Colonic mucosa (tissue), 4 donors: ENCODE measurements at places on chromosomes 6 and 20. TPM values are rescaled to one million over a fixed set of nuclear protein-coding genes. Genes with fewer than 3 reads are reported as not detected.

DNA sequence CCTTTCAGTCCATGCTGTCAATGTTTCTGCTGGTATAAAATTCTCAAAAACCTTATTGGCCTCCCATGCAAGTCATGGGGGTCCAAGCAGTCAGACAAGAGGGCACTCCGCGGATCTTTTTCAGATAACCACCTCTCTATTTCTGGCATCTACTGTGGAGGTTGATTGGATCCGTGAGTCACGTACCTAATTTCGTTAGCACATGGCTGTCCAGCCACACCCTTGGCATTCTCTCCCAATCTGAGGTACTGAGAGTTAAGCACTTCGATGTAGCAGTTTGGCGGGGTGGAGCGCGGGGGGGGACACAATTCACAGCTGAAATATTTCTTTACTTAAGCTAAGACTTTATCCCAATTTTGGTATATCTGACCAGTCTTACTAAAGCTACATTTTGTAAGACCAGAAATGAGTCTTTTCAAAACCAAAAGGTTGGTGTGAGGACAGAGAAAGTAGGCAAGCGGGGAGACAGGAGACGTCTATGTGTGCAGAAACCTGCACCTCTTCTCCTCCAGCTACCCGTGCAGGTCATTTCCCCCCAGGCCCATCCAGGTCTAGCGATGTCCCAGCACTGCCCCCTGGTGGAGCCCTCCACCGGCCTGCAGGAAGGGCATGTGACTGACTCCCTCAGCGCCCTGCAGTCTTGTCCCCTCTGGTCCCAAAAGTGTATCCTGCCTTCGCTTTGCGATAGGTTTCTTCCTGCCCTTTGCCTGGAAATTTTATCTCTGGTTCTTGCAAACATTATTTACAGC lies 113.1 kb downstream of the ADAT2 start:
- no peak overlapping the region for H3K27ac ChIP-seq
- no peaks in the 10 kb centered on the region for H3K36me3 ChIP-seq
- no peaks in the 10 kb centered on the region for H3K27me3 ChIP-seq
- no peaks in the 10 kb centered on the region for H3K4me1 ChIP-seq

GRCh38 chr20:51385646-51386530 lies 156.6 kb downstream of the NFATC2 start:
- H3K4me3 ChIP-seq = no peak overlapping the region
- no peaks in the 10 kb centered on the region for H3K4me1 ChIP-seq
- H3K27me3 ChIP-seq = no peaks in the 10 kb centered on the region
- no peak overlapping the region for H3K27ac ChIP-seq

CRISP3 gene
- not detected for total RNA-seq

TPX2 gene
- 21.8 TPM for total RNA-seq

SUPT3H gene
- total RNA-seq = 3.4 TPM

GRCh38 chr6:136666041-136666440 lies 115.8 kb upstream of the MAP7 start:
- no peaks in the 10 kb centered on the region for H3K36me3 ChIP-seq
- no peaks in the 10 kb centered on the region for H3K4me1 ChIP-seq
- DNase-seq = no peak
- no peak overlapping the region for H3K27ac ChIP-seq
- no peak overlapping the region for H3K4me3 ChIP-seq
- no peaks in the 10 kb centered on the region for H3K27me3 ChIP-seq

DNA sequence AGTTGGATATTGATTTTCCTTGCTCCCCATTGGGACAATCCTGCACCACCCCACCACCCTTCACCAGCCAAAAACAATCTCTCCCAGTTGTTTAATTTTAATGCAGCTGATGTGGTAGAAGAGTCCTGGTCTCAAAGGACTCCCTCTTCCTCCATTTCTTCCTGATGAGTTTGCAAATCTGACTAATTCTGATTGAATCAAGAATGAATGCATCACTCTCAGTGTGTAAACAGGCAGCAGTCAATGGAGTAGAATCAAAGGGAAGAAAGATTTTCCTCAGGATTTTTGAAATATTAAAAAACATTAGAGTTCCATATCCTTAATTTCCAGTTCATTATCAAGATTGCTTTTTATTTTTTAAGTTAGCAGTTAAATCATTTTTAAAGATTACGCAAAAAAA lies 54.0 kb downstream of the PLG start:
- H3K27me3 ChIP-seq = no peaks in the 10 kb centered on the region
- H3K4me1 ChIP-seq = no peaks in the 10 kb centered on the region
- H3K36me3 ChIP-seq = no peaks in the 10 kb centered on the region
- H3K27ac ChIP-seq = no peak overlapping the region
- no peak for DNase-seq
- H3K4me3 ChIP-seq = no peak overlapping the region

DNA sequence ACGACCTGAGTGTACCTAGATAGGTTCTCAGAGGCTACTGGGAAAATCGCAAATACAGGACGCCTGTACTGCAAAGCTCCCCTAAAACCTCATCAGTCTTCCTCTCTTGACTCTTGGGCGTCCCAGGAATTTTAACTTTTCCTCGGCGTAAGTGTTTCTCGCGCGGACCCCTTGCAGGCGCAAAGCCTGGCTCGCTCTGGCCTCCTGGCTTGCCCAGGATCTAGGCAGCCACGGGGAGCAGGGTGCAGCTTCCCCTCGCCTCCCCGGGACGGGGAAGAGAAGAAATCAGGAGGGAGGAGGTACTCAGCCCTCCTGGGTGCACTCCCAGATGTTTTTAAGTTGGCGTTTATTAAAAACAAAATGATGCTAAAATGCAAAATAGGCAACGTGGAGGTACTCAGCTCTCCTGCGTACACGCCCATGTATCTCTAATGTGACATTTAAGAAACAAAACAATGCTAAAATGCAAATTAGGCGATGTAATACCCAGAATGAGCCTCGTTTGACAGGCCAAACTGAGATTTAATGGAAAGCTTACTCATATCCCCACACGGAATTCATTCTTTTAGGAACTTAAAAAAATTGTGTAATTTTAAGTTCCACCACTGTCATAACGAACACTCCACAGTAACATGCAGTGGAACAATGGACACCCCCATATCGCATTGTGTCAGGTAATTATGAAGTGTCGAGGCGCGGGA lies 1.6 kb upstream of the SOBP start:
- H3K4me3 ChIP-seq = peak overlapping the region; percentile 59
- no peak for DNase-seq
- no peak overlapping the region for H3K27ac ChIP-seq
- H3K27me3 ChIP-seq = peaks cover 39% of the 10 kb centered on the region
- H3K4me1 ChIP-seq = peaks cover 11% of the 10 kb centered on the region

DNA sequence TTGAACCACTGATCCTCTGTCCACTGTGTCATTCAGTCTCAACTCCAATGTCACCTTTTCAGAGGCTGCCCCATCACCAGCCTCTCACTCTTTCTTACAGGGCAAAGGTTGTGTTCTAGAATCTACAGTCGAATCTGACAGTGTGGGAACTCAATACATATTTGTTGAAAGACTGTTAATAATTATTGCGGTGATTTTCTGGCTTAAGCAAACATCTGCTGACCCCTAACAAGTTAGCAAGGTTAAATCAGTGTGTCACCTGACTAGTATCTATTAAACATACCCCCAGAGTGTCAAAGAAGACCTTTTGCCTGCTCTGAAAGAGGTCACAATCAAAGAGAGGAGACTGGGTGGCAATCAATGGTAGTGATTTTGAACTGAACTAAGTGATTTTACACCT lies 41.9 kb downstream of the ELOVL2 start:
- no peaks in the 10 kb centered on the region for H3K36me3 ChIP-seq
- H3K27ac ChIP-seq = no peak overlapping the region
- H3K27me3 ChIP-seq = no peaks in the 10 kb centered on the region
- H3K4me1 ChIP-seq = no peaks in the 10 kb centered on the region
- H3K4me3 ChIP-seq = no peak overlapping the region

DNA sequence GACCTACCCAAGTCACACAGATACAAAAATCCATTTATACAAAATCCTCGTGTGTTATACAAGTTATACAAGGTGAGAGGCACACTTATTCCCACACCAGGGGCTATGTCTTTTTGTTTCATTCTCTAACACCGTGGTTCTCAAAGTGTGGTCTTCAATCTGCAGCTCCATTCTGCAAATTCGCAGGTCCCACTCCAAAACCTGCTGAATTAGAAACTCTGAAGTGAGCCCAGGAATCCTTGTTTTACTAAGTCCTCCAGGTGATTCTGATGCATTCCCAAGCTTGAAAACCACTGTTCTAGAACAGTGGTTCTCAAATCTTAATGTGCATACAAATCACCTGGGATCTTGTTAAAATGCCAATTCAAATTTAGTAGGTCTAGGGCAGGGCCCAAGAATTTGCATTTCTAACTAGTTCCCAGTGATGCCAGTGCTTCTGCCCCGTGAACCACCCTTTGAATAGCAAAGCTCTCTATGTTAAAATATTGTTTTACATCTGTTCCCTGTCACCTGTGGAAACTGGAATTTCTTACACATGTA lies 35.1 kb downstream of the LRFN2 start:
- no peak overlapping the region for H3K4me3 ChIP-seq
- no peak for DNase-seq
- no peaks in the 10 kb centered on the region for H3K27me3 ChIP-seq
- no peaks in the 10 kb centered on the region for H3K36me3 ChIP-seq
- no peaks in the 10 kb centered on the region for H3K4me1 ChIP-seq
- H3K27ac ChIP-seq = no peak overlapping the region

GRCh38 chr6:24882295-24882694 lies 53.5 kb downstream of the RIPOR2 start:
- no peaks in the 10 kb centered on the region for H3K4me1 ChIP-seq
- DNase-seq = no peak
- no peaks in the 10 kb centered on the region for H3K36me3 ChIP-seq
- H3K27me3 ChIP-seq = no peaks in the 10 kb centered on the region

DNA sequence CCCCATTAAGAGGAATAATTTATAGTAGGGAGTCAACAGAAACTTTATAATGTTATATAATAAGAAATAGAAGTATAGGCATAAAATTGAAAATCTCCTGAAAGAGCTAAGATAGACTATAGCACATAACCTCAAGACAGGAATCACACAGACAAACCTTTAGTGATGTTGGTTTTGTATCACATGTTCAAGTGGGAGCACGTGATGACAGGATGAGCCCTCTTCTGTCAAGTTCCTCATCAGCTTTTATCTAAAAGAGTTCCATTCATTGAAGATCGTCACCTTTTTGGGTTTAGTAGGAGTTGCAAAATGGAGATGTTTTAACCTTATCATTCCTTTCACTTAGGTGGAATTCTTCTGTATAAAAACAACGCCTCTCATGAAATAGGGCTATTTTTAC lies 127.0 kb downstream of the MCHR2 start:
- no peaks in the 10 kb centered on the region for H3K4me1 ChIP-seq
- H3K36me3 ChIP-seq = no peaks in the 10 kb centered on the region
- DNase-seq = no peak
- no peaks in the 10 kb centered on the region for H3K27me3 ChIP-seq
- no peak overlapping the region for H3K27ac ChIP-seq

- H3K27ac ChIP-seq = peak overlapping the region; percentile 96
- H3K36me3 ChIP-seq = no peaks in the 10 kb centered on the region
- peak; percentile 86 for DNase-seq
- H3K4me3 ChIP-seq = peak overlapping the region; percentile 41
Observed at GRCh38 chr6:44237813-44238433, 9.0 kb upstream of the HSP90AB1 start.

GRCh38 chr6:24613361-24614042 lies 32.5 kb downstream of the KIAA0319 start:
- no peaks in the 10 kb centered on the region for H3K27me3 ChIP-seq
- H3K4me1 ChIP-seq = no peaks in the 10 kb centered on the region
- H3K36me3 ChIP-seq = no peaks in the 10 kb centered on the region
- H3K4me3 ChIP-seq = no peak overlapping the region

DNA sequence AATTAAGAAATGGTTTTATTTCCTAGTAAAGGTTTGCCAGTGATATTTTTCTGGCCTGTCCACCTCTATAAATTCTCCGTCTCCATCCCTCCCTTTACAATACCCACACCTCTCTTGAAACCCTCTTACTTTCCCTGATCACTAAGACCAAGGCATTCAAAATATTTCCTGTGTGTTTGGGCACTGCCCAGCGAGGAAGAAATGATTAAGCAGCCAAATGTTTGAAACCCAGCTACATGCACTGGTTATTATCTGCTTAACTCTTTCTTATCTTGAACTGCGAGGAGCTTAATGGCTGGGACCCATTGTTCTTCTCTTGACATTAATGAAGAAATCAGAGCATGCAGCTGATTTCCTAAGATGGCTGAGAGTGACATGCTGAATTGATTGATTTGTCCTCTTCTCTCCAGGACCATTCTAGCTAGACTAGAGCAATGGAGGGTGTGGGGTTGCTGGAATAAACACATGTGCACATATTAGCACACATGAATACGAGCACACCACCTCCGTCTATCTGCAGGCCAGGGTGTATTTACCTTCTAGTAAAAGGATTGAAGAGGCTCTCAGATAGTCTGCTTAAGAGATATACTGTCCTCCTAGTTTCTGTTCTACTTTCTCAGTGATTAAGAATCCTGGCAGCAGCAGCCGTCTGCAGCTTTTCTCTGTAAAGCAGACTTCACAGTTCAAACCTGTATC lies 46.1 kb upstream of the PRDM1 start:
- no peak overlapping the region for H3K4me3 ChIP-seq
- no peak overlapping the region for H3K27ac ChIP-seq
- no peaks in the 10 kb centered on the region for H3K36me3 ChIP-seq
- no peak for DNase-seq
- H3K4me1 ChIP-seq = no peaks in the 10 kb centered on the region

DNA sequence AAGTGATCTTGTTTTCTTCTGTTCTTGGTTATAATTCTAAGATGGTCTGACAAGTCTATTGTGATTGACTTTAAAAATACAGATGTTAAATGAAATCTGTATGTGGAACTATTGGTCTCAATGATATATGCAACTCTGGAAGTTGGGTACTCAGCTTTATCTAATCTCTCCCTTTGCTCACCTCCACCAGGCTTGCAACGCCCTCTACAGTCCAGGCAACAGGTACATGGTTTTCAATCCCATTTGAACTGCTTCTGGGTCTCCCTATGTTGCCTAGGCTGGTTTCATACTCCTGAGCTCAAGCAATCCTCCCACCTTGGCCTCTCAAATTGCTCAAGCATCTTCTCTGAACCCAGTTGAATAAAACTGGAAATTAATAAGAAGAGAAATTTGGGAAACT lies 25.6 kb upstream of the HLA-DQB1 start:
- no peaks in the 10 kb centered on the region for H3K36me3 ChIP-seq
- no peak overlapping the region for H3K27ac ChIP-seq
- no peaks in the 10 kb centered on the region for H3K27me3 ChIP-seq
- H3K4me1 ChIP-seq = no peaks in the 10 kb centered on the region
- no peak overlapping the region for H3K4me3 ChIP-seq

- no peaks in the 10 kb centered on the region for H3K36me3 ChIP-seq
- no peak overlapping the region for H3K27ac ChIP-seq
- H3K4me3 ChIP-seq = no peak overlapping the region
- no peaks in the 10 kb centered on the region for H3K4me1 ChIP-seq
Observed at GRCh38 chr6:75524322-75524972, 30.8 kb upstream of the FILIP1 start.

RFX6 gene
- total RNA-seq = 1.6 TPM
